ENCODE measurements at places on chromosomes 1 and 21.

DNA sequence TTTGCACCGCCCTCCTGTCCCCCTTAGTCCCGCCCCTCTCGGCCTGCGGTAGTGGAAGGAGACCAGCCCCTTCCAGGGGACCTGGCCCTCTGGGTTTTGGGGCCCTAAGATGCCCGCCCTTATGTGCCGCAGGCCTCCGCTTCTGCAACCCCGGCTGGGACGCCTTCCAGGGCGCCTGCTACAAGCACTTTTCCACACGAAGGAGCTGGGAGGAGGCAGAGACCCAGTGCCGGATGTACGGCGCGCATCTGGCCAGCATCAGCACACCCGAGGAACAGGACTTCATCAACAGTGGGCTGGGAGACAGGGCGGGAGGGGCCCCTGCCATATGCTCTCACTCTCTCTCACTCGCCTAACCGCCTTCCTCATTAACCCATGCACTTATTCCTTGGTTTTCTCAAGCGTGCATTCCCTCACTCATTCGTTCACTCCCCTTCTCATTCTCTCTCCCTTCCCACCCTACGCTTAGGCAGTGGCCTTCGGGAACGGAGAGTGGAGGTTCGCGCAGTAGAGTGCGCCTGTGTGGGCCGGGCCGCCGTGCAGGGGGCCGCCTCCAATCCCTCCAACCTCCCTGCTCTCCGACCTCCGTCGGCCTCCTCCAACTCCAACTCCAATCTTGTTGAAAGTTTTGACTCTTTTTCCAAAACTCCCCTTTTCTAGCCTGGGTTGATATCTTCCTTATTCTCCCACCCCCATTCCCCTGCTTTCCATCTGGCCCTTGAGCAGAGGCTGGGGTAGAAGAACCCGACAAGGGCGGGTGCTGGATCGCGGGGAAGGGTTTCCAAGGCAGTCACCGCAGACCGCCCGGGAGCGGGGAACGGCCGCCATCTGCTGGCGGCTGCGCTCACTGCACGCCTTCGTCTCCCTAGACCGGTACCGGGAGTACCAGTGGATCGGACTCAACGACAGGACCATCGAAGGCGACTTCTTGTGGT lies 15.2 kb downstream of the BCAN start:
- peak; percentile 78 for DNase-seq

DNA sequence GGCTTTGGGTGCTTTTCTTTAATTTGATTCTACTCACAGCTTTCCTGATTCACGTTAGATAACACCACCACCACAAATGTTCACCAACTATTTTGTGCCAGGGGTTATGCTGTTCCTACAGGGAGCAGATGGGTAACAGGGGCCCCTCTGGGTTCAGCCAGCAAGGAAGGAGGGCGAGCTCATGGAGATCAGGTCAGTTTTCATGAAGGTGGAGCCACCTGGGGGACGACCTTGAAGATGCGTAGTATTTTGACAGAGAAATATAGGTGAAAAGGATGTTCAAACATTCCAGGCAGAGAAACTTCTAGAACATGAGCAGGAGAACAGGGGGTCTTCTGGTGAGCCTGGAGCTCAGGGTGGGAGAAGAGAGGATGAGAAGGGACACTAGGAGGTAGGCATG lies 28.9 kb downstream of the KIAA0040 start:
- DNase-seq, result no peak

DNA sequence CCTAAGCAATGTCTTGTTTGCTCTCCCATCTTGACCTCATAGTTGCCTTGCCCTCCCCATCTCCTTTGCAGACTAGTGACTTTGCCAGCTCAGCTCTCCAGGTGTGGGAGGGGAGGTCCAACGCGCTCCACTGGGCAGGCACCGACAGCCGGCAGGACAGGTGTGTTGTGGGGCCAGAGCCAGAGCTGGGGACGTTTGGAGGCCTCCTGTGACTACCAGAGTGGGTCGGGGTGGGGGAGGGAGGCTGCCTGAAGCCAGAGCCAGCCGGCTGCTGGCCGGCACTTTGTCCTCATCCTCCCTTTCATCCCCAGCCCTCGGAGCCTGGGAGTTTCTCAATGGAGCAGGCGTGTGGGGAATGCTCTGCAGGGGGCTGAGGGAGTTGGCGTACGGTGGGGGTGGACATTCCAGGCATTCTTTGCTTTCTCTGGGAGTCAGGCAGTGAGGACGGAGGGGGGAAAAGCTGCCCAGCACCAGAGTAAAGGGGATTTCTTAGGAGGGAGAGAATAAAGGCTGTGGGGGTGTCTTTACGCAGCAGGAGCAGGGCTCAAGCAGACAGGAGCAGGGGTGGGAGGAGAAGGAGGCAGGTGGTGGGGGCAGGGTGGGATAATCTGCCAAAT lies 20.2 kb downstream of the NUAK2 start:
- DNase-seq, result peak; percentile 98

GRCh38 chr21:22679207-22679606 lies 1681.0 kb downstream of the NCAM2 start:
- no peak for DNase-seq

DNA sequence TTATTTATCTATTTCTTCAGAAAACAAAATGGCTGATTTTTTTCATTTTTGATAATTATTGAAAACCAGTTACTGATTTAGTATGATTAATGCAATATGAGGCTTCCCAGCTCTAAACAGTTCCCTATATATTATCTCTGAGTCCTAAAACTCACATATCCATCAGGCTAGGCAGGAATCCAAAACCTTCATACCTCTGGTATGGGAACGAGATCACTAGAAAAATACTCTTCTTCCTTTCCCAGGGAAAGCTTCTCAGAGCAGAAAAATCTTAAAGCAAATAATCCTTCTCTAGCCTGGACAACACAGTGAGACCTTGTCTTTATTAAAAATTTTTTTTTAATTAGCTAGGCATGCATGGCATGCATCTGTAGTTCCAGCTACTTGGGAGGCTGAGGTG lies 42.5 kb downstream of the KDM5B start:
- no peak for DNase-seq

- no peak for DNase-seq
Measured at GRCh38 chr1:44559330-44559729, 115.0 kb downstream of the TMEM53 start.

DNA sequence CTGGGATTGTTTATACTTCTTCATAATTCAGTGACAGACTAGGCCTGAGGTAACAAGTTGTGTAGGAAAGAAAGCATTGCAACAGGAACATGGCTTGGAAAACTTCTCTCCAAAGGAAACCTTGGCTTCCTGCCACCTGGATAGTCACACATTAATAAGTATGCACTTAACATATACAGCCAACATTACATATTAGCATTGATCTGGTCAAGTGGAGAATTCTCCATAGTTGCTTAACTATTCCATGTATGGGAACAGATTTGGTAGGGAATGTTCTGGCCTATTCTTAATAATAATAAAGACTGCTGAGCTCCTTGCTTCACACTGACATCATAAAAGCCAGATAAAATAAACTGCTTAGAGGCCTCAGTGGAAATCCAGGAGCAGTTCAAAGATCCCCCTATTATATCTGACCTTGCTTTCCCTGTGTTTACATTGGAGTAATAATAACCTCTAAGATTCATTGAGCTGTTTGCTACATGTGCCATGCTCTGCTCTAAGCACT lies 27.2 kb upstream of the NFIA start:
- DNase-seq, result no peak

DNA sequence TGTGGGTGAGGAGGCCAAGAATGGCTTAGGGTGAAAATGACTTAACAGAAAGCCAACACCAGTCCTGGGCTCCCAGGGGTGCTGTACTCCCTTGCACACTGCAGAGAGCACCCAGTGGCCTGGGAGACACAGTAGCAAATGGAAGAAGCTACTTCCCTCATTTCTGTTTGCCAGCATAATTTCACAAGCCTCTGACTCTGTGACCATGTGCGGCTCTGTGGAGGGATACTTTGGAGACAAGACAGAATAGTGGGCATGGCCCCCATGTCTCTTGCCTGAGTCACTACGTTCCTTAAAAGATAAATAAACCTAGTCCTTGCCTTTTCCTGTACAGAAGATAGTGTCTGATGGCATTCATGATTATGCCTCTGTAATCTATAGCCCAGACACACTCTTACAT lies 38.1 kb downstream of the TRIM62 start:
- DNase-seq, result no peak

GRCh38 chr1:162633081-162633762 lies 958 bp downstream of the DDR2 start:
- DNase-seq, result no peak

DNA sequence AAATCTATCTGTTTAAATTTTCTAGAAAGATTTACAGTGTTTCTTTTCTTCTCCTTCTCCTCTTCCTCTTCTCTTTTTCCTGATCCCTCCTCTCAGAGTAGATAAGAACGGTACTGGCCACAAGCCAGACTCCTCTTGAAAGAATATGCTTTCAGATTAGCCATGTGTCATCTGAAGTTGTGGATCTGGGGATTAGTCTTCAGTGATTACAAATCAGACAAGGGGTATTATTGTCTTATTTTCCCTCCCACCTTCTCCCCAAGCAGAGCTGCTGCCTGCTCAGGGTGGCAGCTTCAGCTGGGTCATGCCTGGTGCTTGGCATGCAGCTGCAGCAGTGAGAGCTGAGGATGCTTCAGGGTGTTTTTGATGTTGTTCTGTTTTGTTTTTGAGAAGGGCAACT lies 42.7 kb downstream of the SGIP1 start:
- DNase-seq, result no peak

GRCh38 chr1:161511018-161511755 lies 5.9 kb downstream of the FCGR2A start:
- DNase-seq, result no peak

GRCh38 chr1:86388777-86389176 lies 7.3 kb downstream of the ODF2L start:
- no peak for DNase-seq

GRCh38 chr1:21779613-21780521 lies 3.1 kb downstream of the USP48 start:
- DNase-seq, result no peak

DNA sequence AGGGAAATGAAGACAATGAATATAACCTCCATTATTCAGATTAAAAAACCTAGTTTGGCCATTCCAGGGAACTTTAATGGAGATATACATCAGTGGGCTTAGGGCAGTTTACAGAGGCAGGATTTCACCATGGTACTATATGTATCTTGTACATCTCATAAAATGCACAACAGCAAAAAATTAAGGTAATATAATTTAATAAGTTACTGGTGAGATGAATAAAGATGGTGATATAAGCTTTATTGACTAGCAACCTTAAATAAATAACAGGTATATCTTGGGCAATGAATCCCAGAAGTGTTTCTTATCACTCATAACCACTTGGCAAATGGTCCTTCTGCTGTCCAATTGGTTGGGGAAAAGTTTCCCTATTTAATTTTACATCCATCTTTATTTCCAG lies 29.0 kb downstream of the XCL1 start:
- DNase-seq, result no peak

DNA sequence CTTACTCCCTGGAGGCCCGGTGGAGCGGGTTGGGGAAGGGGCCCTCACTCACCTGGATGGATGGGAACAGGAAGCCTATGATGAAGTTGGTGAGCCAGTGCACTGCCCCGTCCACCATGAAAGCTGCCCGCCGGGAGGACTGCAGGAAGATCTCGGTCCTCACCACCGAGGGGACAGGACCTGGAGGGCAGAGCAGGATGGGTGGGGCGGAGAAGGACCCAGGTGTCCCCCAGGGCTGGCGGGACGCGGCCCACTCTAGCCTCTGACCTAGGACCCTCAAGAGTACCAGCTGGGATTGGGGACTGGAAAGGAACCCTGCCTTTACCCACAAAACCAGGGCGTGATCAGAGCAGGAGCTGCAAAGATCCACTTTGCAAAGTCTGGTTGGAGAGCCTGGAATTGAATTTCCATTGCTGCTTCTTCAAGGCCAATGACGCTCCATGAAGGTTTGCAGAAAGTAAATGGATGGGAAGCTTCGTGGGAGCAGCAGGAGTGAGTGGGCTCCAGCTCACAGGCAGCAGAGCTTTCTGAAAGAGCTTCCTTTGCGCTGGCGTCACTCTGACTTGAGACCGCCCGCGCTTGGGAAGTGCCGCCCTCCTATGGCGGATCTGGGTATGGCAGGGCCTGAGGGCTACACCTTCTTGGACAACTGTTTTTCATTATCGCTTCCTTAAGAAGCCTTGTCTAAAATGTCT lies 21.4 kb downstream of the SLC2A7 start:
- peak; percentile 85 for DNase-seq

DNA sequence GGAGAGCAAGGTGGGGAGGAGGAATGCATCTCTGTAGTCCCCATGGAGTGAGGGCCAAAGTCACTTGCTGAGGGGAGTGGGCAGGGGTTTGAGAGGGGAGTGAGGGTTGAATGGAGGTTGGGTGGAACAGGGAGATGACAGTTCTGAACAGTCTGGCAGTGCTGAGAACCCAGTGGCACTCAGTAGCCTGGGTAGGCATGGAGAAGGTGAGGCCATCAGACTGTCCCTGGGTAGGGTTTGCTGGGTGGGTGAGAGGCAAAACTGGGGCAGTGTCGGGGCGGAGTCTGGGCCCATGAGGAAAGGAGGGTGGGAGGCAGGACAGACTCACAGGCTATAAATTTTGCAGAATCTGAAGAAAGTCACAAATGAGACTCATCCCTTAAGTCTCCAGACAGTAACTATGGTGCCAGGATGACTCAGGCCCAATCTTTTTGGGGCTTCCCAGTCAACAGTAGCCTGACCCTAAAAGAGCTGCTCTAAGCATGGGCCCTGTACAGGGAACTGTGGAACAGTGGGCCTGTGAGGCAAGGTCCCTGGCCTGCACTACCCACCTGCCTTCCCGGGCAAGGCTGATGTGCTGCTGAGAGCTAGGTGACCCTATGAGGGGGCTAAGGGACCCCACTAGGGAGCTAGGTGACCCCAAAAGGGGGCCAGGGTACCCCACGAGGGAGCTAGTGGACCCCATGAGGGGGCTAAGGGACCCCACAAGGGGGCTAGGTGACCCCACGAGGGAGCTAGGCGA lies 51.0 kb upstream of the DMRTB1 start:
- DNase-seq, result no peak

DNA sequence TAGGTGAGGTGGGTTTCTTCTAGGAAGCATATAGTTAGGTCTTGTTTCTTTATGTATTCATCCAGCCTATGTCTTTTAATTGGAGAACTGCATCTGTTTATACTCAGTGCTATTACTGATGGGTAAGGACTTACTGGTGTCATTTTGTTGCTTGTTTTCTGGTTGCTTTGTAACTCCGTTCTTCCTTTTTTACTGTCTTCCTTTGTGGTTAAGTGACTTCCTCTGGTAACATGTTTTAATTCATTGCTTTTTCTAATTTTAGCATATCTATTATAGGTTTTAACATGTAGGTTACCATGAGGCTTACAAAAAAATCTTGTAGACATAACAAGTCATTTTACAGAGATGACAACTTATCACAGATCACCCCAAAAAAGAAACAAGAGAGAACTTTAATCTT lies 160.8 kb downstream of the VAV3 start:
- no peak for DNase-seq

DNA sequence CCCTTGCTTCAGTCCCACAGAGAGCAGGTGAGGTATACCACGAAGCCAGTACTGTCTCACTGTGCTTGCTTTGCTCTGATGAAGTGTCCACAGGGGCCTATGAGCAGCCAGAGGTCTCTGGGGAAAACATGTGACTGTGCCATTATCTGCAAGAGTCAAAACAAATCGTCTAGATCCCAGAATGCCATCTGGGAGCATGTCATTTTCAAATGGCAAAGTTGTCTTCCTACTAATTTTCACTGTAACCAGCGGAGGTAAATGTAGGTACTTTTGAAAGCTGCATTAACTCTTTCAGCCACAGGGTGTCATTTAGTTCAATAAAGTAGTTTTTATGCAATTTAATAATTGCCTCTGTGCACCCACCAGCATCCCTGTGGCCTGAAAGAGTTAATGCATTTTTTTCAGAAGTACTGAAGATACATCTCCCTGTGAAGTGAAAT lies 173.6 kb upstream of the SGIP1 start:
- DNase-seq, result no peak
